ENCODE measurements at places on chromosomes 11 and 22.

GRCh38 chr22:23243006-23243573, 62.8 kb downstream of the BCR start:
- peak; percentile 61 for DNase-seq

GRCh38 chr11:34308913-34309585, 48.8 kb downstream of the ABTB2 start:
- no peak for DNase-seq

DNA sequence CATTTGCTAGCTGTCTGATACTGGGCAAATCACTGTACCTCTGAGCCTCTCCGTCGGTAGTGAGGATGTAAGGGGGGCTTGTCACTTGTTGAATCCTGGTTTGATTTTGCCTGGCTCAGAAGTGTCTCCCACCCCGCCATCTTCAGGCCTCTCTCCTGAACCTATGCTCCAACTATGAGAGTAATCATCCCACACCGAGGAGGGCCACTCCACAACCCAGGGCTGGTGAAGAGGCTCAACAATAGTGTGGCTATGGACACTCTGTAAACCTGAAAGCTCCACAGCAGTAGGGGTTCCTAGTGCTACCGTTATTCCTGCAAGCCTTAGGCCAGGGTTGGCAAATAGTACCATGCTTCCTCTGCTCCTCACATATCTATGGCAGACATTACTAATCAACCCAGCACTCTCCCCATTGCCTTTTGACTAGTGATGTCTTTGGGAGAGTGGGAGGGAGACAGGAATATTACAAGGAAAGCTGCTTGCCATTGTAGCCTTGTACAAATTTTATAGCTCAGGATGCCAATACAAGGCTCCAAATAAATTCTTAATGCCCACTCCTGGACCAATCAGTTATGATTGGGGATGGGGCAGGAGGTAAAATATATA, 134.0 kb upstream of the TEAD1 start:
- no peak for DNase-seq

DNA sequence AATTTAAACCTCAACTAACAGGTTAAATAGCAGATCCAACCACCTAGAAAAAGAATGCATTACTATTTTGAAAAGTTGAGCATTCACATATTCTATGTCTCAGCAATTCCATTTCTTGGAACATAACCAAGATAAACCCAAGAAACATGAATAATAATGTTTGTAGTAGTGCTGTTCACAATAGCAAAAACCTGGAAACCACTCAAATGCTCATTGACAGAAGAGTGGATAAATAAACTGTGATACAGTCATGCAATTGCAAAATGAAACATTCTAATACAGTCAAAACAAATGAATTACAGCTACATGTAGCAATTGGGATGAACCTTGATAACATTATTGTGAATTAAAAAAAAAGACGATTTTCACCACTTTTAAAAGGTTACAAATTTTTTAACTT, 162.8 kb upstream of the TMEM45B start:
- DNase-seq = no peak

DNA sequence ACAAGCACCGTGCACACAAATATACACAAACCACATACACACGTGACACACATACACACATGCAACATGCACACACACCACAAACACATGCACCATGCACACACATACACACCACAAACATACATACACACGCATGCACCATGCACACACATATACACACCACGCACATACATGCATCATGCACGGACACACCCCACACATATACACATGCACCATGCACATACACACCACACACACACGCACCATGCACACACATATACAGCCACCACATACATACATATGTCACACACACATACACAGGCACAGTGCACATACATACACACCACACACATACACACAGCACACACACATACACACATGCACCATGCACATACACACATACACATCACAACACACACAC, 12.7 kb upstream of the B4GALNT4 start:
- no peak for DNase-seq

GRCh38 chr11:13338427-13339069, 61.0 kb downstream of the BMAL1 start:
- no peak for DNase-seq
